Upper lobe of left lung (tissue), 6 donors: ENCODE measurements at places on chromosomes 2 and 18. TPM values are rescaled to one million over a fixed set of nuclear protein-coding genes. Genes with fewer than 3 reads are reported as not detected.

SLC40A1 gene
- 122 TPM for total RNA-seq

GRCh38 chr2:74004212-74005182 is 19.8 kb downstream of the TET3 start:
- no peak overlapping the region for H3K27ac ChIP-seq
- H3K27me3 ChIP-seq: no peaks in the 10 kb centered on the region
- H3K4me3 ChIP-seq: no peak overlapping the region
- no peak for DNase-seq

POMC gene
- 11.5 TPM for total RNA-seq

DNA sequence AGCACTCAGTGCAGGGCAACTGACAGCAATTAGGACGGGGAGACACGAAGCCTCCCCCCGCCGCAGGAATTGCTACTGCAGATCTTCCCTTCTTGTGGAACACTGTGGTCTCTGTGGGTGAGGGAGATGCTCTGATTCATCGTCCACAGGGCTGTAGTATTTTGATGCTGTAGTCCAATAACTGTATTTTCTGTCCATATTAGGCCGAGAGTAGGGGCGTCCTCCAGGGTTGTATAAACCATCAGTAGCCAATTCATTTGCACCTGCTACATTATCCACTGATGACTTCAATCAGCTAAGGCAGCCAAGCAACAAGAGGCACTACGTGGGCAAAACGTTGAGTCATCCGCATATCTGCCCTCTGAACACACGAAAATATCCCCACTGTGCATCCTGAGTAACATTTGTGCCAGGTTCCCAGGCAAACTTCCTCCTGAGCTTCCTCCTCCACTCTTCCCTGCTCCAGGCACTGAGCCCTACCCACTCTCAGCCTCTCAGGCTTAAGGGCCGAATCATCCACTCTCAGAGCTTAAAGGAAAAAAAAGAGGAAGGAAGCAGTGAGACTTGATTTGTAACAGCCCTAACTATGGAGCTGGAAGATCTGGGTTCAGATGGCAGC is 62.1 kb downstream of the LBH start:
- peak; percentile 56 for DNase-seq
- H3K27ac ChIP-seq: no peak overlapping the region
- no peak overlapping the region for H3K4me3 ChIP-seq
- H3K27me3 ChIP-seq: no peaks in the 10 kb centered on the region

CBLN2 gene
- not detected for total RNA-seq

- H3K27me3 ChIP-seq: no peaks in the 10 kb centered on the region
- H3K27ac ChIP-seq: no peak overlapping the region
- no peak overlapping the region for H3K4me3 ChIP-seq
- no peaks in the 10 kb centered on the region for H3K36me3 ChIP-seq
Measured at GRCh38 chr18:70640336-70640887, 351.6 kb downstream of the SOCS6 start.

GRCh38 chr18:78975699-78976335 is 3.8 kb upstream of the SALL3 start:
- DNase-seq: no peak
- peaks cover 68% of the 10 kb centered on the region for H3K27me3 ChIP-seq
- H3K4me1 ChIP-seq: peaks cover 34% of the 10 kb centered on the region
- H3K36me3 ChIP-seq: no peaks in the 10 kb centered on the region

GRCh38 chr2:213545481-213545880 is 261.2 kb downstream of the SPAG16 start:
- DNase-seq: no peak
- H3K27ac ChIP-seq: no peak overlapping the region
- H3K36me3 ChIP-seq: no peaks in the 10 kb centered on the region
- no peak overlapping the region for H3K4me3 ChIP-seq
- no peaks in the 10 kb centered on the region for H3K27me3 ChIP-seq

DNA sequence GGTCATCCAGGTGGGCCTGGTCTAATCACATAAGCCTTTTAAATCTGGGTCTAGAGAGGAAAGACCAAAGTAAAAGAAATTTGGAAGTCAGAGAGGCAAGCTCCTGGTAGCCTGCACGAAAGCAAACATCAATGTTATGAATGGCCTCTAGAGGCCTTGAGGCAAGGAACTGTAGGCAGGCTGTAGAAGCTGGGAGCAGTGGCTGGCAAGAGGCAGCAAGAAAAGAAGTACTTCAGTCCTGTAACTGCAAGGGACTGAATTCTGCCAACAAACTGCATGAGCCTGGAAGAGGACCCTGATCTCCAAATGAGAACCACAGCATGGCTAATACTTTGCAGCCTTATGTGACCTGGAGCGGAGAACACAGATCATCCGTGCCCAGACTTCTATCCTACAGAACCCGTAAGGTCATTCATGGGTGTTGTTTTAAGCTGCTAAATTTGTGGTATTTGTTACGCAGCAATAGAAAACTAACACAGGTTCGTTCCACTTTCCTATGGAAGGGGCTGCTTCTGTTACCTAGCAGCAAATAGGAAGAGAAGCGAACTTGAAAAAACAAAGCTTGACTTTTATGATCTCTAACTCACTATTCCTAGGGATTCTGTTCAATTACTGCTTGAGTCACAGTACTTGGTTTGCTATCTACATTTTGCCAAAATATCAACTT is 1.2 kb downstream of the IMMT start:
- peak overlapping the region; percentile 98 for H3K4me3 ChIP-seq
- H3K27ac ChIP-seq: peak overlapping the region; percentile 100
- H3K4me1 ChIP-seq: peaks cover 36% of the 10 kb centered on the region
- no peaks in the 10 kb centered on the region for H3K36me3 ChIP-seq
- no peaks in the 10 kb centered on the region for H3K27me3 ChIP-seq
- DNase-seq: no peak

DNA sequence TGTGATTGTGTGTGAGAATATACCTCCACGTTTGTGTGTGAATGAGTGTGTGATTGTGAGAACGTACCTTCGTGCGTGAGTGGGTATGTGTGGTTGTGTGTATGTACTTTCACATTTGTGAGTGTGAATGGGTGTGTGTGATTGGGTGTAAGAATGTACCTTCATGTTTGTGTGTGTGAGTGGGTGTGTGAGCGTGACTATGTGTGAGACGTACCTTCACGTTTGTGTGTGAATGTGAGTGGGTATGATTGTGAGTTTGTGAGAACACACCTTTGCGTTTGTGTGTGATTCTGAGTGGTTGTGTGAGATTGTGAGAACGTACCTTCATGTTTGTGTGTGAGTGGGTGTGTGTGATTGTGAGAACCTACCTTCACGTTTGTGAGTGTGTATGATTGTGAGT is 5.8 kb upstream of the ADCY3 start:
- no peaks in the 10 kb centered on the region for H3K27me3 ChIP-seq
- H3K4me1 ChIP-seq: peaks cover 13% of the 10 kb centered on the region

VSNL1 gene
- total RNA-seq: 1.2 TPM

- no peak for DNase-seq
- peak overlapping the region; percentile 98 for H3K27ac ChIP-seq
- H3K4me3 ChIP-seq: peak overlapping the region; percentile 83
- peaks cover 19% of the 10 kb centered on the region for H3K4me1 ChIP-seq
Measured at GRCh38 chr2:164839914-164840457, 1.6 kb downstream of the COBLL1 start.

DNA sequence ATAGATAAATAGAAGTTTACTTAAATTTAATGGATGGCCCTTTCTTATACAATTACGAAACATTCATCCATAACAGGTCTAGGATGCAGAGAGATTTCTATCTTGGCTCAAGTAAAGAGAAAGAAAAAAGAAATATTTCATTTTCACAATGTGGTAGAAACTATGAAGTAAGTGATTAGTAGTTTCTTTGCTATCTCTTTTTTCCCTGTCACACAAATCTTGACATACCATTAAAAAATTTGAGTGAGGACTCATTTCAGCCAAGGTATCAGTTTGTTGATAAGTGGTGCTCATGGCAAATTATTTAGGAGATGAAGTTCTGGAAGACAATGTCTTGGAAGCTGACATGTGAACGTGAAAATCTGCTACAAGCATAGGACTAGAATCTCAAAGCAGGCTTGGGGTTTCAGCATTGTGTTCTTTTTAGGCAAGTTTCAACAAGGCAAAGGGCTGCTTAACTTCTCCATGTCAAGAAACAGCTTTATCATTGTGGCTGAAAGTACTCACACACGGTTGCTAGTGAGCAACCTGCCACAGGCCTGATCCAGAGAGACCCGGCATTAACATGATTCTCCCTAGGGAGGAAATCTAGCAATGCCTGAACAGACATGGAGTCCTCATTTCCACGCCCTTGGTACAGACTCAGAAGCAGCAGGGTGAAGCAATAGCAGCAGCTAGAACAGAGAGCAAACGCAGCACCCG is 414.6 kb downstream of the DLGAP1 start:
- H3K4me3 ChIP-seq: no peak overlapping the region
- H3K36me3 ChIP-seq: no peaks in the 10 kb centered on the region
- no peaks in the 10 kb centered on the region for H3K4me1 ChIP-seq
- no peak for DNase-seq
- H3K27me3 ChIP-seq: no peaks in the 10 kb centered on the region

DNA sequence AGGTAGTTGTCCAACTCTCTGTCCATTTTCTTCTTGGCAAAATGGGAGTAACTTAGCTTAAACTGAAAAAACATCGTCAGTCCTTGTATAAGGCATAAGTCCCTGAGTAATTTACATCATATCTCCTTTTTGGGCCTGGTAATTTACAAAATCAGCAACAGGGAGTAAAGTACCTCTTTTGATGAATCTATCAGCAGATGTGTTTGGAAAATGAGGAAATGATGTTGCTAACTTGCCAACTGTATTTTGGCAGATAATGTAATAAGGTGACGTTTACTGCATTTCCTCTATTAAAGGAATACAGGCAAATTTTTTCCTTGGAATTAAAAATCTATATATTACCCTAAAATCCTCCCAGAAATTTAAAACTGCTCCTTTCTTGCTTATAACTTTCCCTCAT is 29.2 kb downstream of the ANKRD44 start:
- peaks cover 50% of the 10 kb centered on the region for H3K4me1 ChIP-seq
- no peak overlapping the region for H3K27ac ChIP-seq
- H3K4me3 ChIP-seq: no peak overlapping the region
- DNase-seq: no peak
- no peaks in the 10 kb centered on the region for H3K36me3 ChIP-seq

- H3K4me3 ChIP-seq: no peak overlapping the region
- no peaks in the 10 kb centered on the region for H3K27me3 ChIP-seq
- no peak overlapping the region for H3K27ac ChIP-seq
- no peak for DNase-seq
- H3K4me1 ChIP-seq: no peaks in the 10 kb centered on the region
- H3K36me3 ChIP-seq: no peaks in the 10 kb centered on the region
Measured at GRCh38 chr2:172976116-172976515, 99.5 kb upstream of the MAP3K20 start.

DNA sequence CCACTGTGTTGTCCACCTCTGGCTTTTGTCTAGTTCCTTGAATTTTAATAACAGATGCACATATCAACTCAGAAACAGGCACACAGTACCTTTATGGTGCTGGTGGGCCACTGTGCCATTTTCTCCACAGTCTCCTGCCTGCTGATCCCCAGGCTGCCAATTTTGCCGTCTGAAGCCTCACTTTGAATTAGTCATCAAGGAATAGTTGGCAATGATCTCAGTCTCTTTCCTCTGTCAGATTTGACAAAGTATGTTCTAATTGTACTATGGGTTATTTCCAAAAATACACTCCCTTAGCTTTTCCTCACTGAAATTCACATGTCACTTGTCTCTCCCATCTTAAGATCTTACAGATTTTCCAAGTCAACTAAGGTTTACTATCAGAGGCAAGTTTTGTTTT is 140.7 kb downstream of the ZNF516 start:
- no peaks in the 10 kb centered on the region for H3K4me1 ChIP-seq
- no peaks in the 10 kb centered on the region for H3K36me3 ChIP-seq
- no peak overlapping the region for H3K27ac ChIP-seq
- H3K4me3 ChIP-seq: no peak overlapping the region
- DNase-seq: no peak

KCNG2 gene
- total RNA-seq: not detected

- no peak overlapping the region for H3K27ac ChIP-seq
- no peak overlapping the region for H3K4me3 ChIP-seq
- no peak for DNase-seq
- H3K27me3 ChIP-seq: no peaks in the 10 kb centered on the region
- H3K36me3 ChIP-seq: no peaks in the 10 kb centered on the region
Measured at GRCh38 chr2:103959174-103960128, 894.5 kb upstream of the POU3F3 start.

TCF7L1 gene
- total RNA-seq: 18.4 TPM

DNA sequence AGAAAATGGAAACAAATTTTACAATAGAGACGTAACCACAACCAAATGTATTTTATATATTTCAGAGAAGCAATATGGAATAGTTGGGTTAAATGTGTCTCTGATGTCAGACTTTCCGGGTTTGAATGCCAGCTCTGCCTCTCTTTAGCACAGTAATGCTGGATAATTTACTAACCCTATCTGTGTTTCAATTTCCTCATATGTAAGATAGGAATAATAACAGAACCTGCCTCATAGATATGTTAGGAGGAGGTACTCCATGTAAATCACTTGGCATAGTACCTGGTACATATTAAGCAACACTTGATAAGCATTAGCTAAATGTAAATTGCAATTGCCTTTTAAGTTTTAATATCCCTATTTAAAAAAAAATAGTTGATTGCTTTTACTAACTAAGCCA is 231.3 kb upstream of the ZC3H15 start:
- H3K36me3 ChIP-seq: no peaks in the 10 kb centered on the region
- no peaks in the 10 kb centered on the region for H3K4me1 ChIP-seq
- no peak overlapping the region for H3K27ac ChIP-seq
- H3K27me3 ChIP-seq: no peaks in the 10 kb centered on the region
- no peak for DNase-seq

GRCh38 chr2:21821672-21822227 is 698.0 kb downstream of the TDRD15 start:
- DNase-seq: no peak
- no peaks in the 10 kb centered on the region for H3K4me1 ChIP-seq
- no peak overlapping the region for H3K27ac ChIP-seq
- H3K27me3 ChIP-seq: no peaks in the 10 kb centered on the region

- no peak overlapping the region for H3K4me3 ChIP-seq
- H3K27ac ChIP-seq: no peak overlapping the region
- H3K4me1 ChIP-seq: no peaks in the 10 kb centered on the region
- no peaks in the 10 kb centered on the region for H3K27me3 ChIP-seq
- H3K36me3 ChIP-seq: no peaks in the 10 kb centered on the region
- DNase-seq: no peak
Measured at GRCh38 chr2:197669077-197669476, 6.3 kb downstream of the RFTN2 start.

- DNase-seq: no peak
- H3K27me3 ChIP-seq: no peaks in the 10 kb centered on the region
- H3K4me3 ChIP-seq: no peak overlapping the region
- H3K27ac ChIP-seq: no peak overlapping the region
- H3K4me1 ChIP-seq: peaks cover 27% of the 10 kb centered on the region
Measured at GRCh38 chr2:128439791-128440665, 121.4 kb upstream of the HS6ST1 start.

STARD6 gene
- not detected for total RNA-seq

- H3K4me1 ChIP-seq: peaks cover 22% of the 10 kb centered on the region
- no peak for DNase-seq
- H3K36me3 ChIP-seq: peaks cover 3% of the 10 kb centered on the region
- H3K27ac ChIP-seq: no peak overlapping the region
- no peaks in the 10 kb centered on the region for H3K27me3 ChIP-seq
Measured at GRCh38 chr2:216495656-216496055, 3.0 kb upstream of the RPL37A start.
